OCI-M1 (cell line): ENCODE measurements at places on chromosomes 7 and 10.

DNA sequence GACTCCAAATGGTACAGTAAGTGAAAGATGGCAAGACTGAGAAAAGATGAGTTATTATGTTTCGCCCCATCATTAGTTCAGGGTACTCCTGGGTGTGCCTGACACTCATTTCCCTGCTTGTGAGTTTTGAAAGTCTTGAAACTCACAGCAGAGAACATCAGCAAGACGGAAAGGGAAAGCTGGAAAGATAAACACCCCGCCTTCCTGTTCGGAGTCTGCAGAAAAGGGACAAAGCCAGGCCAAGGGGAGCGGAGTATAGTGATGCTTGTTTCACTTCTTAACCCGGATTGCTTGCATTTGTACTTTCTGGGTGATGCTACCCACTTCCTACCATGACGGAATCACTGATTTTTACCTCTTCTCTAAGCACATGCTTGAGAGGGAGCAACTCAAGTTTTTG, 294.5 kb downstream of the FRMD4A start:
- no peak for DNase-seq

- peak; percentile 14 for DNase-seq
These were observed 68.1 kb upstream of the GSDME start for GRCh38 chr7:24825381-24825794.

DNA sequence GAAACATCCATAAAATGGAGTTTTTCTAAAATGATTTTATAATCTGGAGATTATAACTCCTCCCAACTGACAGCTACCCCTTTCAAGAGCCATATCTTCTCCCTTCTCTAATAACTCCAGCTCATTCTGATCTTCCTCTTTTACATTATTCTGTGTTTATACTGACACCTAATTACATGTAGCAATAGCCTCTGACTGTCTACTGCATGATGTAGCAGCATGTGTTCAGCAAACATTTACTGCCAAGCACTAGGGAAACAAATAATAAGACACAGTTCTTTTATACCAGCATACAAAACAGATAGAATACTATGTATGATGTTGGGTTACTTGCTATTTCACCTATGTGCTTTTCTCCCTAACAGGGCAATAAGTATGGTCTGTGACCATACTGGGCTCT, 20.7 kb downstream of the RBM28 start:
- no peak for DNase-seq

- DNase-seq: peak; percentile 33
These were observed 873 bp downstream of the PRKAR2B start for GRCh38 chr7:107045195-107045960.

DNA sequence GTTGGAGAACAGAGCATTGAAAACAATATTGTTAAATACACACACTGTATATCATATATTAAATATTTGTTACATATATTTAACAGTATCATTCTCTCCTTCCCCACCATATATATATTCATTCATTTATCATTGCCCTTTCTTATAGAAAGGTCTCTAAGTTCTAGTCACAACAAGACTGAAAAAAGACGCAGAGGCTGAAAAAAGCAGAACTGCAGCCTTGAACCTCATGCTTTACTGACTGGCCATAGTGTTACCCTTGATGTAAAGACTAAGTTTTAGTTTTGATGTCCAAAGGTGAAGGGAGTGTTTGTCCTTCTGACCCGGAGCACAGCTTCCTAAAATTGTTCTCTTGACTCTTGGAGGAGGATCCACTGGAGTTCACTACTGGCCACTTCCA, 247.9 kb downstream of the PTEN start:
- DNase-seq: no peak

DNA sequence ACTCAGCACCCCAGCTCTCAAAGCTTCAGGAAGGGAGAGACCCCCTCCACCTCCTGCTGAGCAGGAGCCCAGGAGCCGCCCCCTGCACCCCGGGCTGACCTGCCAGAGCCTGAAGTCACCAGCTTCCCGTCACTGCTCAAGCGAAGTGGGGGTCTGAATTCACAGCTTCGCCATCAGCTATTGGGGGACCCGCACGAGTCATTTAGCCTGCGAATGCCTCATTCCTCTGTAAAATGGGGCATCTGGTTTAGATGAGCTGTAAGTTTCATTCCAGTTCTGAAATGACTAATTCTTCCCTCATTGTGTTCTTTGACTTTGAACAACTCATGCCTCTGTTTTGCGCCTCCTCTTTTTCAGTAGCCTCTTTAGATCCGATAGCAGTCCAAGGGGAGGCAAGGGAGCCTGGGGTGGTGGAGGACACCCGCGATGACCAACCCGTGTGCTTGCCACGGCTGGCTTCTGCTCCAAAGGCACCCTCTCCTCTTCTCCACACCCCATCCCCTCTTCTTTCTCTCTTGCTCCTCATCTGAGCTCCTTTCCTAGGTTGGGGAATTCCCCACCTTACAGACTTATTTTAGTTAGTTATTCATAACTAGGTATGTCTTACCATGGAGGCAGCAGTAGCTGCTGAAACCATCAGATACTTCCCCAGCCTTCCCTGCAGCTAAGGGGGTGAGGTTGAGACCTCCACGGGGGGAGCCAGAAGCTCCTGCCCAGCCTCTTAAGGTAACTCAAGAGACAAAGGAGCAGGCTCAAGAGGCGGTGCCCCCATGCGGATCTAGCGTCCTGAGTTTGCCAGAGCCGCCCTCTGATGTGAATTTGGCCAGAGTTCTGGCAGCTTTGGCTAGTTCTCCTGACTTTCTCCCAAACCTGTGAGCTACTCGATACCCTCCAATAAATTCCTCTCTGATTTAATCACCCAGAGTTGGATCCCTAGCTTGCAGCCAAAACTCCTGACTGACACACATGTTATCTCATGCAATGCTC, 47.7 kb downstream of the RBM17 start:
- DNase-seq: no peak
